ENCODE measurements at places on chromosomes 7 and 10. TPM values are rescaled to one million over a fixed set of nuclear protein-coding genes. Genes with fewer than 3 reads are reported as not detected.

The HOXA5 gene
- total RNA-seq: not detected

The EBF3 gene
- 0.04 TPM for total RNA-seq

The AOC1 gene
- total RNA-seq: 0.11 TPM

The EVX1 gene
- not detected for total RNA-seq

The PPP1R17 gene
- 1.7 TPM for total RNA-seq

The TFEC gene
- total RNA-seq: not detected

The FOXP2 gene
- total RNA-seq: not detected

The UCN3 gene
- not detected for total RNA-seq

The ABCB4 gene
- total RNA-seq: 0.20 TPM

The KIAA1217 gene
- total RNA-seq: 17.2 TPM

The SUN3 gene
- total RNA-seq: not detected

The TLX1 gene
- not detected for total RNA-seq

The TAS2R40 gene
- not detected for total RNA-seq

The MSRB2 gene
- 18.0 TPM for total RNA-seq

The TET1 gene
- 53.4 TPM for total RNA-seq

The FAM237B gene
- not detected for total RNA-seq

The NAT16 gene
- total RNA-seq: 0.50 TPM

The LDB3 gene
- total RNA-seq: 0.18 TPM

The PCDH15 gene
- total RNA-seq: 0.61 TPM

The PON1 gene
- 0.90 TPM for total RNA-seq

The TDRD1 gene
- not detected for total RNA-seq

Data from H9 (cell line).